ENCODE measurements at places on chromosomes 12 and 14. TPM values are rescaled to one million over a fixed set of nuclear protein-coding genes. Genes with fewer than 3 reads are reported as not detected.

DNA sequence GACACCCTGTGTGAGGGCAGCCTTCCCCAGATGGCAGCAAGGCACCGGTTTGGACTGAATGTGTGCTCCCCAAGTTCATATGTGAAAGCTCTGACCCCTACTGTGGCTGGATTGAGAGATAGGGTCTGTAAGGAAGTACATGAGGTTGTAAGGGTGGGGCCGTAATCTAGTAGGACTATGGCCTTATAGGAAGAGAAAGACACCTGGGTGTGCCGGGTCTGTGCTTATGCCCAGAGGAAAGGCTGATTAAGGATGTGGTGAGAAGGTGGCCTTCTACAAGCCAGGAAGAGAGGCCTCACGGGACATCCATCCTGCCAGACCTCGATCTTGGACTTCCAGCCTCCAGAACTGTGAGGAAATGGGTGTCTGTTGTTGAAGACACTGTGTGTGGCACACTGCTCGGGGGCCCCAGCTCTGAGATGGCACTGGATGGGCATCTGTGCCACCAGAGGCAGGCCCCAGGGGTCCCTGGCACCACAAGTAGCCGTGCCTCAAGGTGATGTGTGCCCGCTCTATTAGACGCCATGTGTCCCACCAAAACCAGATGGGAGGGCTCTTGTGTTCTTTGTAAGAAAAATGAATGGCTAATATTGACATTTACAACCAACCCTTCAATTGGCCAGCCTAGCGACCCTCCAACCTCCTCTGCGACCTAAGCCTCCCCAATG, 22.0 kb downstream of the FGF6 start:
- no peaks in the 10 kb centered on the region for H3K36me3 ChIP-seq
- H3K4me3 ChIP-seq = no peak overlapping the region
- no peaks in the 10 kb centered on the region for H3K27me3 ChIP-seq
- no peaks in the 10 kb centered on the region for H3K4me1 ChIP-seq

GRCh38 chr12:103178366-103179080, 221.0 kb downstream of the ASCL1 start:
- H3K4me3 ChIP-seq = no peak overlapping the region
- no peaks in the 10 kb centered on the region for H3K36me3 ChIP-seq
- no peaks in the 10 kb centered on the region for H3K4me1 ChIP-seq
- no peak overlapping the region for H3K27ac ChIP-seq

DNA sequence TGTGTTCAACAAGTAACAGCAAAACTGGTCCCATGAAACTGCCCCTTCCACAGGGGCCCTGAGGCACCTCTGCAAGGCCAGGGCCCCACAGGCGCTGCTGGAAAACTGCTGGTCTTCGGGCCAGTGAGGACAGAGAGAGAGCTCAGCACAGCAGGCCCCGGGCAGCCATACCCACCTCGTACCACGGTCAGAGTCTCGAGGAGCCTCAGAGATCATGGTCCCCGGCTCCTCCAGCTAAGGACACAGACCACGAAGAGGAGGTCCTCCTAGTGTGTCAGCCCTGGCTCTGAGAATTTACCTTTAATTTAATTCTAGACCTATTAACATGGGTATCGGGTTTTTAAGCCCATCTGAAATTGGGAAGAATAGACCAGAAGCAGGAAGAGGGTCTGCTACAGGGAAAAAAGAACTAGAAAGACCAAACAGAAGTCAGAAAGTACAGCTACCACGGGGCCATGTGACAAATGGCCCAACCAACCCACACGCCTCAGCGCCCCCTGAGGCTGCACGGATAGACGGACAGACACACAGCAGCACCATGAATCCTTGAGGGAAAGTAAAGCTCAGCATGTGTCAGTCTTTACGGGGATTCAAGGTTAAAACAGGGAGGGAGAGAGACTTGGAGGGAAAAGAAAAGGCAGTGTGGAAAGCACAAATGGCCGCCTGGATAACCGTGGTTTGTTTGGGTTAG, 22.9 kb downstream of the ANKRD9 start:
- peak overlapping the region; percentile 24 for H3K27ac ChIP-seq
- no peak for DNase-seq
- H3K4me1 ChIP-seq = no peaks in the 10 kb centered on the region
- no peaks in the 10 kb centered on the region for H3K36me3 ChIP-seq
- no peak overlapping the region for H3K4me3 ChIP-seq
- H3K27me3 ChIP-seq = no peaks in the 10 kb centered on the region

DNA sequence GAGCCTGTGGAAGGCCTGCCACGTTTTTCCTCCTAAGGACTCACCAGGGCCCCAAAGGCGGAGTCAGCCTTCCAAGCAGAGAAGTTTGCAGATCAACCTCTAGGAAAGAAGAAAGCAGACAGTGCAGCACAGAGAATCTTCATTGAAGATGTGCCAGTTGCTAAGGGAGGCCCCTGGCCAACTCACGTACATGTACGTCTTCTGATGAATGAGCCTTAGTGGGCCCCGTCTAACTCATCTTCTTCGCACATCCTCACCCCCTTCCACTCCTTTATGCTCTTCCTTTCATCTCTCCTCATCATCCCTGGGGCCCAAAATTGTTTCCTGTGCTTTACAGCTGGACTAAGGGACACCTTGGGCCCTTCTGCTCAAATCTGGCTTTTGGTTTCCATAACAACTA, 703.0 kb upstream of the TBX3 start:
- no peak overlapping the region for H3K4me3 ChIP-seq
- H3K36me3 ChIP-seq = no peaks in the 10 kb centered on the region
- no peaks in the 10 kb centered on the region for H3K4me1 ChIP-seq
- DNase-seq = no peak
- H3K27ac ChIP-seq = no peak overlapping the region

DNA sequence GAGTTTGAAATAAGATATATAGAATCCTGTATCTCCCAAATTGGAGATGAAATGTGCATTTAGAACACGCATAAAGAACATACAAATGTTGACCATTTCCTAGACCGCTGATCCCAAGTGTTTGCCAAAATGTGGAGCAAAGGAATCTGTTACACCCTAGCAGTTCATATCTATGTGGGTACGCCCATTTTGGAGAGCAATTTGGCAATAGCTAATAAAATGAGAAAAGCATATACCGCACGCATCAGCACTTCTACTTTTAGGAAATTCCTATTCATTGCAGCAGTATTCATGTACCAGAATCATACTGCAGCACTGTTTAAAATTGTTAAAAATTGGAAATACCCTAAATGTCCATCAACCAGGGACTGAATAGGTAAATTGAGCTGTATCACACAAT, 937.8 kb downstream of the BCL11B start:
- no peaks in the 10 kb centered on the region for H3K27me3 ChIP-seq
- no peak overlapping the region for H3K4me3 ChIP-seq
- no peak for DNase-seq
- no peak overlapping the region for H3K27ac ChIP-seq
- H3K4me1 ChIP-seq = no peaks in the 10 kb centered on the region
- no peaks in the 10 kb centered on the region for H3K36me3 ChIP-seq

DNA sequence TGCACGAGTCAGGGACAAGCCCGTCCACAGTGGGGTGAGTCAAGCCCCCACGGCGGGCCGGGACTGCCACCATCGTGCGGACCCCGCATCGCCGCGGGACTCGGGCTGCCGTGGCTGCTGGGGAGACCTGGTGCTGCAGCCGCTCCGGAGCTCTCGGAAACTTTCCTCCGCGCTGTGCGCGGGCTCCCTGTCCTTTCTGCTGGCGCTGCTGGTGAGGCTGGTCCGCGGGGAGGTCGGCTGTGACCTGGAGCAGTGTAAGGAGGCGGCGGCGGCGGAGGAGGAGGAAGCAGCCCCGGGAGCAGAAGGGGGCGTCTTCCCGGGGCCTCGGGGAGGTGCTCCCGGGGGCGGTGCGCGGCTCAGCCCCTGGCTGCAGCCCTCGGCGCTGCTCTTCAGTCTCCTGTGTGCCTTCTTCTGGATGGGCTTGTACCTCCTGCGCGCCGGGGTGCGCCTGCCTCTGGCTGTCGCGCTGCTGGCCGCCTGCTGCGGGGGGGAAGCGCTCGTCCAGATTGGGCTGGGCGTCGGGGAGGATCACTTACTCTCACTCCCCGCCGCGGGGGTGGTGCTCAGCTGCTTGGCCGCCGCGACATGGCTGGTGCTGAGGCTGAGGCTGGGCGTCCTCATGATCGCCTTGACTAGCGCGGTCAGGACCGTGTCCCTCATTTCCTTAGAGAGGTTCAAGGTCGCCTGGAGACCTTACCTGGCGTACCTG, 1.1 kb downstream of the PDE3A start:
- peak; percentile 59 for DNase-seq
- peak overlapping the region; percentile 74 for H3K27ac ChIP-seq
- H3K4me1 ChIP-seq = peaks cover 10% of the 10 kb centered on the region
- no peaks in the 10 kb centered on the region for H3K36me3 ChIP-seq

- H3K36me3 ChIP-seq = peaks cover 86% of the 10 kb centered on the region
- H3K27me3 ChIP-seq = no peaks in the 10 kb centered on the region
- no peaks in the 10 kb centered on the region for H3K4me1 ChIP-seq
- no peak overlapping the region for H3K4me3 ChIP-seq
Measured at GRCh38 chr12:113306382-113306781, 28.5 kb downstream of the SLC8B1 start.

DNA sequence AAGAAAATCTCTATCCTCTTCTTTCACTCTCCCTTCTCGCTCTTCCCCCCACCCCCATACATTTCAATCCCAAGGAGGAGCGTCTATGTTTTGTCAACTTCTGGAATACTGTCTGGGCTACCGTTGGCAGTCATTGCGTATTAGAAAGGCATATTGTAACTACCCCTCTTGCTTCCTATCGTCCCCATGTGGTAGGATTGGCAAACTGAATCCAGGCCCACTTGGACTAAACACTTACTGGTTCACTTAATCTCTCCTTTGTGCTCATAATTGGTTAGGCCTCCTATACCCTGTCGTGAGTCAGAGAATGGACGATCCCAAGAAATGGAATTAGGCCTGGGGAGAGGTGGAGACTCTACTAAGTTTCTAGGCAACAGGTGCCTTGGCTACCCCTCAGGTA, 68.8 kb upstream of the SLC8A3 start:
- peaks cover 32% of the 10 kb centered on the region for H3K27me3 ChIP-seq
- no peaks in the 10 kb centered on the region for H3K36me3 ChIP-seq
- no peak overlapping the region for H3K4me3 ChIP-seq

- no peaks in the 10 kb centered on the region for H3K36me3 ChIP-seq
- H3K27ac ChIP-seq = no peak overlapping the region
- DNase-seq = no peak
- H3K27me3 ChIP-seq = no peaks in the 10 kb centered on the region
- H3K4me1 ChIP-seq = no peaks in the 10 kb centered on the region
Measured at GRCh38 chr12:29617407-29617803, 119.9 kb upstream of the OVCH1 start.

DNA sequence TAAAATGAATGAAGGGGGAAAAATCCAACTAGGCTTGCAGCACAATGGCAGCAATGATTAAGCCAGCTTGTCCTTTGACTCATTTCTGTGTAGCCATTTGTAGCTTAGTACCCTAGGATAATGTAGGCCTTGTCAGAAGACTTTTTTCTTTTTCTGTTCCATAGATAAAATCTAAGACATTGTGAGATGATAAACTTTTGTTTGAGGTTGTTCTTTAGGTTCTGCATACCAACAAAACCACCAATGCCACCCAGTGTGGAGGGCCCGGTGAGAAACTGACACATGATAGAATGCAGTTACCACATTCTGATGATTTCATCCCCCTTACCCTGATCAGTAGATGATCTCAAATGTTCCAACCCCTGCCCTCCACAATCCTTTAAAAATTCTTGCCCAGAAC, 6.6 kb upstream of the KLRD1 start:
- DNase-seq = no peak
- H3K4me3 ChIP-seq = no peak overlapping the region
- H3K27ac ChIP-seq = no peak overlapping the region
- H3K36me3 ChIP-seq = no peaks in the 10 kb centered on the region

GRCh38 chr12:103882861-103883596, 42.0 kb upstream of the NT5DC3 start:
- no peak overlapping the region for H3K27ac ChIP-seq
- no peaks in the 10 kb centered on the region for H3K27me3 ChIP-seq
- H3K4me3 ChIP-seq = no peak overlapping the region
- H3K4me1 ChIP-seq = no peaks in the 10 kb centered on the region

DNA sequence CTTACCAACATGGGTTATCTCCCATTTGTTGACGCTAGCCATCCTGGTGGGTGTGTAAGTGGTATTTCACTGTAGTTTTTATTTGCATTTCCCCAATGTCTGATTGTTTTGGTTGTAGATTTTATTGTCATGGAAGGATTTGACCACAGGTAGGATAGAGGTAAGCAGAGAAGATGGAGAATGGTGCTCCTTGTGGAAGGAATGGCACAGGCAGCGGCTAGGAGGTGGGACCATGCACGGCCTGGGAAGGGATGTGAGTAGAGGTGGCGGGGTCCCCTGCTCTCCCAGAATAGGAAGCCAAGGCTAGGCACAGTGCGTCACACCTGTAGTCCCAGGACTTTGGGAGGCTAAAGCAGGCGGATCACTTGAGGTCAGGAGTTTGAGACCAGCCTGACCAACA, 41.4 kb downstream of the PHETA1 start:
- H3K27ac ChIP-seq = no peak overlapping the region
- H3K36me3 ChIP-seq = no peaks in the 10 kb centered on the region
- H3K4me1 ChIP-seq = no peaks in the 10 kb centered on the region
- peaks cover 3% of the 10 kb centered on the region for H3K27me3 ChIP-seq
- H3K4me3 ChIP-seq = no peak overlapping the region
- no peak for DNase-seq

DNA sequence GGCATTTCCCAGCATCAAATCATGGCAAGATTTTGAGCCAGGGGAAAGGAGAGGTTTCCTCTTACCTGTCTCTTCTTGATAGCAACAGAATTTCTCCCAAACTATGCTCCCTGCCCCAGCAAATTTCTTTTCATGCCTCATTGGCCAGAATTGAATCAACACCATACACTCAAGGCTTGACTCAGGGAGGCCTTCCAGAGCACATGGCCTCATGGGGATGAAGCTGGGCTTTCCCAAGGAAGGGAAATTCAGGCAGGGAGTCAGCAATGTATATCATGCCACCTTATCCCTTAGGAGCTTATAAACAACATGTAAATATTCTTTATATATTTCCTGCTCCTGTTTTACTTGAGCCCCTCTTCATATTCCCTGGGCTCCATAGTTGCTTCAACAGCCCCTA, 62.1 kb downstream of the ARF6 start:
- no peak overlapping the region for H3K4me3 ChIP-seq
- H3K4me1 ChIP-seq = no peaks in the 10 kb centered on the region
- no peak for DNase-seq
- no peaks in the 10 kb centered on the region for H3K27me3 ChIP-seq

DNA sequence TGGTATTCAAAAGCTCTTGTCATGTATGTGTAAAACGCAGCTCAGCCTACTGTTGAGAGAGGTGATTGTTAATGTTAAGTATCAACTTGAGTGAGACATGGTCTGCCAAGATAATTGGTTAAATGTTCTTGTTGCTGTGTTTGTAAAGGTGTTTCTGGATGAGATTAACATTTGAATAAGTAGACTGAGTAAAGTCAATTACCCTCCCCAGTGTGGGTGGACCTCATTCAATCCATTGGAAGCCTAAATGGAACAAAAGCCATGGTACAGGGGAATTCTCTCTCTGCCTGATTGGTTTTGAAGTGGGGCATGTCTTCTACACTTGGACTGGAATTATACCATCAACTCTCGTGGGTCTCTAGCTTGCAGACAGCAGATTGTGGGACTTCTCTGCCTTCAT, 63.8 kb upstream of the RERGL start:
- H3K27me3 ChIP-seq = no peaks in the 10 kb centered on the region
- H3K27ac ChIP-seq = no peak overlapping the region
- no peaks in the 10 kb centered on the region for H3K4me1 ChIP-seq
- no peak overlapping the region for H3K4me3 ChIP-seq

Gene FRMD6
- total RNA-seq = 10.0 TPM

Gene RHOJ
- 29.2 TPM for total RNA-seq

Gene ERBB3
- 80.5 TPM for total RNA-seq

Gene ATP6V1D
- total RNA-seq = 79.1 TPM
